Fibroblast of skin of left biceps (primary cell): ENCODE measurements at places on chromosomes 12 and 14.

GRCh38 chr14:60051721-60052221 is 40.0 kb upstream of the PCNX4 start:
- DNase-seq, result peak; percentile 48

GRCh38 chr14:37232907-37233481 is 35.3 kb downstream of the MIPOL1 start:
- peak; percentile 14 for DNase-seq

DNA sequence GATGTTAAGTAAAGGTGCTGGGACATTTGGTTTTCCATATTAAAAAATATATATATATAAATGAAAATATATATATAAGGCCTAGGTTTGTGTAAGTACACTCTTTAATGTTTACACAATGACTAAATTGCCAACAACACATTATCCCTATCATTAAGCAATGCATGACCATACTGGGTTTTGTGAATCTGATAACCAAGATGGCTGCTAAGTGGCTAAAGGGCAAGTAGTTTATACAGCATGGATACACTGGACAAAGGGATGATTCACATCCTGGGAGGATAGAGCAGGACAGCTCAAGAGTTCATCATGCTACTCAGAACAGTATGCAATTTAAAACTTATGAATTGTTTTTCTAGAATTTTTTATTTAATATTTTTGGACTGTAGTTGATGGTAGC is 89.3 kb downstream of the FIGNL2 start:
- DNase-seq, result no peak

GRCh38 chr12:53995378-53996239 is 4.4 kb upstream of the HOXC9 start:
- DNase-seq, result no peak

DNA sequence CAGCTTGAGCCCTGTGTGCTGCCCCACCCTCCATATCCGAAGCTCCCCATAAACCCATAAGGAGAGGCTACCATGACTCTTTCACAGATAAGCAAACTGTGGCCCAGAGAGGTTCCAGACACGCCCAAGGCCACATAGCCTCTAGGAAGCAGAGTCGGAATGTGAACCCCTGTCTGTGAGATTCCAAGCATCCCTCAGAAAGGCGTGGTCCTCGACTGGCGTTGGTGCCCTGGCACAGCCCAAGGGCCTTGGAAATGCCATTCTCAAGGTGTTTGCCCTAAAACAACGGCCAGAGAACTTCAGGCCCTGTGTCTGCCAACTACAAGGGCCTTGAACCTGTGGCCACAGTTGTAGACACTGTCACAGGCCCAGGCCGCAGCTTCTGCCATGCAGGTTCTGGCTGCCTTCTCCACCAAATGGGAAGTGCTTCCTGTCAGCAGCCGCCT is 8.5 kb upstream of the DIO3 start:
- no peak for DNase-seq

DNA sequence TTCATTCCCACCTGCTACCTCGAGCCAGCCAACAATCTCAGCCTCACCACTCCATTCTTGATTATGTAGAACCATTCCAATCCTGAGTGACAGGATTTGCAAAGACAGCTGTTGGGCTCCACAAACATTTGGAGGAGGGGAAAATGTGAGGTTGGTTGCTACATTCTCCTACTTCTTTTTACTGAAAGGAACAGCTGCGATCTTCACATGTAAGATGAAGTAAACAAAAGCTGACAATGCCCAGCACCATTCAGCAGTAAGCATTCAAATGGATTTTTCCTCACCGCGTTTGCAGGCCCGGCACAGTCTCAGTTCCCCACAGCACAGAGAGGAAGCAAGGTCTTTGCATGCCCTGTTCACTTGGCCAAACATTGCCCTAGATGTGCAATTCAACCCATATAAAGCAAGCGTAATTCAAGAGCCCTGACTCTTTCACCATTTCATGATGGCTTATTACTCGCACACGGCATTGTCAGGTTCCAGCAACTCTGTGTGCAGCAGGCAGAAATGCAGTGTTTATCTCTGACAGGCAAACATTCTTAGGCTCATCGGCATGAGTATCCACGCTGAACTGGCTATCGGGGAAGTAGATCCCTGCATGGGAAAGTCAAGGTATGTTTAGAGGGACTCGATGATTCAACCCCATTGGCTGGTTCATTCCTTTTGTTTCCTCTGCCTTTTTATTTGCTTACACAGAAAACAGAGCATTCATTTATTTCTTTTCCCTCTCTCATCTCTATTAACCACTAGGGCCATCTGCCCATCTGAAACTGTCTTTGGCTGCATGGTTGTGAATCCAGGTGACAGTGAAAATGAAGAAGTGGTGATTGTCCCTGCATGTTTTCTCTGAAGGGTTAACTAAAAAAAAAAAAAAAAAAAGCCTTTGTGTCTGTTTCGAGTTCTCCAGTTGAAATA is 236.1 kb upstream of the PLEKHG7 start:
- no peak for DNase-seq

GRCh38 chr14:71119075-71119474 is 211.8 kb downstream of the PCNX1 start:
- DNase-seq, result no peak

DNA sequence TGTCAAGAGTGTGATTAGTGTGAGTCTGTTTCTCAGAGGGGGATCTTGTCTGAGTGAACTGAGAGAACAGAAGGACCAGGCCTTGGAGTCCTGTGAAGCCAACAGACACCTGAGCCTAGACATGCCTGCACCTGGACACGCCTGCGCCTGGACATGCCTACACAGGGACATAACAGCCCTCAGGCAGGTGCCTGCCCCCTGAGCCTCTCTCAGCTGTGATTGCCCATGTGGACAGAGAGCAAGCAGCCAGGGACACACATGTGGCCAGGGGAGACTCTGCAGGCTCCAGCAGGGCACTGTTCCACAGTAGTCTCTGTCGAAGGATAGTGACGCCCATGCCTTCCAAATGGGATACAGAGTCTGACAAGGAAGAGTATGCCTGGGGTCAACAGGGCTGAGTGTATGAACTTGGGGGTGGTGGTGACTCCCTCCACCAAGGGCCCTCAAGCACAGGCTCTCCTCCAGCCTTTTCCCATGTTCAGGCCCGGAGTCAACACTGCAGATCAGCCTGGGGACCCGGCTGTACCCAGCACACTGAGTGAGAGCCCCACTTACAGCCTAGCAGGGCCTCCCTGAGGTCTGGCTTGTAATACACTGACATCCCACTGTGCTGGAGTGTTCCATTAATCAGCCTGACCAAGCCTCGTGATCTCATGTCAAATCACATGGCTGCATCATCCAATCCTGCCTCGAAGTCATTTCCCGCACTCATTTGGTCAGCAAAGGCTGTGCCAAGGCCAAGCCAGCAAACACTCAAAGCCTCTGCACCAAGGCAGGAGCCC is 173.0 kb downstream of the CALM1 start:
- no peak for DNase-seq

GRCh38 chr12:111588010-111588409 is 11.1 kb downstream of the ATXN2 start:
- DNase-seq, result no peak

GRCh38 chr12:56476972-56477432 is 8.6 kb downstream of the SPRYD4 start:
- DNase-seq, result no peak

DNA sequence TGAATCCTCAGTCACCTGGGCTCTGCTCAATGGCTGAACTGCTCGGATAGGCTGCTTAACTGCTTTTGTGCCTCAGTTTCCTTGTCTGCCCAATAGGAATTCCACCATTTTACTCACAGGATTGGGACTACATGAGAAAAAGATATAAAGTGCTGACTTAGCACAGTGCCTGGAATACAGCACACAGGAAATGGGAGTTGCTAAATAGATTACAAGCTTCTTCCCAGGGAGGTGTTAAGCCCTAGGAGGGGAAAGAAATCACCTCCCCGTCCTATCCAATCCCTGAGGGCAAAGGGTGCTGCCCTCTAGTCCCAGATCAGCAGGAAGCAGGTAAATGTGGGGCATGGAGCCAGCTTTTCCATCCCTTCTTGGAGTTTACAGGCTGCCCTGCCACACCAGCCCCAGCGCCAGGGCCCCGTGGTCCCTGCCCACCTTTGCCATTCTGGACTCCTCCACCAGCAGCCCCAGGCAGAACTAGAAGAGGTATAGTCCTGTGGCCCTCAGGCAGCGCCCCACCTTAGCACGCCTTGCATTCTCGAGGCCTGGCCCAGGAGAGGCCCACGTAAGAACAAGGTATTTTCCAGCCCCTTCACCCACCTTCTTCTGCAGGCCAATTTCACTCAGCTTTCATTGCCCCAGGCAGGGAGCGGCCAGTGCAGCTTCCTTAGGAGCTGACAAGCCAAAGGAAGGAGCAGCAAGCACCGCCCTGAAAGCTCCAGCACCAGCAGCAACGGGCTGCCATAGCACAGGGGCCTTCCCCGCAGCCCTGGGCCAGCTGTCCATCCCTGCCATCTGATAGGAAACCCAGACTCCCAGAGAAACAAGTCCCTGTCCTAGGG is 28.8 kb upstream of the RPLP0 start:
- no peak for DNase-seq

DNA sequence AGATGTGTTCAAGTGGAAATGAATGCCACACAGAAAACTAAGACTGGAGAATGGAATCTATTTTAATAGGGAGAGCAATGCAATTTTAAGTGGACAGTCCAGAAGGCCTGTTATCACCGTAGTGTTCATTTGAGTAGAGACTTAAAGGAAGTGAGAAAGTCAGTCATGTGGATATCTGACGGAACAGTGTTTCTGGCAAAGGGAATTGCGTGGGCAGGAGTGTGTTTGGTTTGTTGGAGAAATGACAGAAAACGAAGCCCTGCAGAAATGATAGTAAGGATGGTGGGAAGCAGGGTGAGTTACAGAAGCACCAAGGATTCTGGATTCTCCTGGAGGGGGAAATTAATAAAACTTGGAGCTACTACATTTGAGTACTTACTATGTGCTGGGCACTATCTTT is 776.6 kb downstream of the MED13L start:
- no peak for DNase-seq

- DNase-seq, result no peak
Measured at GRCh38 chr12:119931402-119931801, 54.3 kb upstream of the CIT start.

DNA sequence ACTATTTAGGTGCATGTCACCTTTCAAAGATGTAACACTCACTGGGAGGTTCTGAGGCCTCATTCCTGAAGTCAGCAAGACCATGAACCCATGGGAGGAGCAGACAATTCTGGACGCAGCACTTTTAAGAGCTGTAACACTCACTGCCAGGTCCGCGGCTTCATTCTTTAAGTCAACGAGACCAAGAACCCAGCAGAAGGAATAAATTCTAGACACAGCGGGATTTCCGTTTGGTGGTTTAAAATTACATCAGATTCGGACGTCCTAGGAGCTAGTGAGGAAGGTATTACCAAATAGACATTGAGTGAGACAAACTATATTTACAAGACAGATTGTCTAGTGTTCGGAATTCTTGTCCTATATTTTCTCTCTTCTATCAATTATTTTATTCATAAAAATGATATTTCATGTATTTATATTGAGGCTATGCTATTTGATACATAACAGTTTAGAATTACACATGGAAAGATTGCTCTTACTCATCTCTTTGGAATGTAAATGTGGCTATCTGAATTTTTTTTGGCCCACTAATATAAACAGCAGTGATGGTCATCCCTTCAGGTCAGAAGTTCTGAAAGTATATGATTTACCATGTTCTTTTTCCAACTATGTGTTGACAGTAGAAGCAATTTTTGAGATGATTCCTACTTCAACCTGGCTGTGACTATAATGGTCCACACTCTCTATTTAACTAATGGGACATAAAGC is 1973.0 kb upstream of the FLRT2 start:
- peak; percentile 40 for DNase-seq

- DNase-seq, result no peak
Measured at GRCh38 chr12:44372259-44372658, 503.9 kb downstream of the NELL2 start.

DNA sequence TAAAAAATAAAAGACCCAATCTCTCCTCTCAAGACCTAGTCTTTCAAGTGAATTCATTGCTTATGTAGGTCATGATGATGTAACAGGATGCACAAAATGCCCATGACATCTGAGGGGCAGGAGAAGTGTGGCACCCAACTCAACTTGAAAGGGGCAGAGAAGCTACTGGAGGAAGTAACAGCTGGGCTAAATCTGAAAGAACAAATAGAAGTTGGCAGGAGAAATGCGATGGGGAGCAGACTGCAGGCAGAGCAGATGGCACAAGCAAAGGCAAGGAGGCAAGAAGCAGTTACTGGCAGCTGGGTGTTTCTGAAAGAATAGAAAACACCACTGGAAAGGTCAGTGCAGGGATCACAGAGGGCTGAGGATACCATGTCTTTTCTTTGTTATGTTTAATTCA is 14.6 kb downstream of the SLC38A4 start:
- DNase-seq, result no peak

- DNase-seq, result peak; percentile 6
Measured at GRCh38 chr14:53715193-53715721, 241.4 kb downstream of the BMP4 start.

DNA sequence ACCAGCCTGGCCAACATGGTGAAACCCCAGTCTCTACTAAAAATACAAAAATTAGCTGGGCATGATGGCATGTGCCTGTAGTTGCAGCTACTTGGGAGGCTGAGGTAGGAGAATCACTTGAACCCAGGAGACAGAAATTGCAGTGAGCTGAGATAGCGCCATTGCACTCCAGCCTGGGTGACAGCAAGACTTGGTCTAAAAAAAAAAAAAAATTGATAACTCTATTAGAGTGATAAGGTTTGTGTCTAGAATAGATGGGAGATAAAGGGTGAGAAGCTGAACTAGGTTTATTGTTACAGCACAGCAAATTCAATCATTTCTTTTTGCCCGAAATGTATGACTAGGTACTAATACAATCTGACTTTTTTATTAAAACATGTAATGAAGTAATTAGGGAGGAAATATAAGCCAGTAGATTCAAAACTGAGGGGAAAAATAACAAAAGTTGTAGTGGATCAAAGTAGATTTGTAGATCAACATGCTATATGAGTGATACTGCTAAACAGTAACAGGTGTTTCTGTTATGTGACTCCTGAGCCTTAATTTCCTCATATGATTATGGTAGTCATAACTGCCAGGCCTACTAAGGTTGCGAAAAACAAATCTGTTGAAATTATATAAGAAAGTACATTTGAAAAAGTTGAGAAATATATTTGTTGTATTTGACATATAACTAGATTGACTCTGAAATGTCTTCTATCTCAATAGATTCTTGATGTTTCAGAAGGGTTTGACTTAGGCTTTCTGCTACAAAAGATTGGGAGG is 83.6 kb downstream of the WNK1 start:
- DNase-seq, result no peak

GRCh38 chr12:65099182-65099581 is 21.9 kb downstream of the WIF1 start:
- no peak for DNase-seq

DNA sequence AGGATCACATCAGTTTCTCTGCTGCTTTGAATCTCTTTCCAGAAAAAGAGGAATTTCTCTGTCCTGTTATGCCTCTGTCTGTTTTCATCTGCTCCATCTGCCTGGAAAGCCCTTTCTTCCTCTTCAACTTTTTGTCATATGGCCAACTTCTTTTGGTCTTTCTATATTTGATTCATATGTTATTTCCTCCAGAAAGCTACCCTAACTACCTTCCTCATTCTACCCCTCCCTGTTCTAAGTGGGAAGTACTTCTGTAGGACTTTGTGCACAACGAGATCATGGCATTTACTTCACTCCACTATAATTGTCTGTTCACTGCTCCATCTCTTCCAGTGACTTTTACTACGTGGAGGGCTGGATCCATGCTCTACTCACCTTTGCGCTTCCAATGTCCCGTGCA is 5.9 kb downstream of the CLEC4D start:
- no peak for DNase-seq

- no peak for DNase-seq
Measured at GRCh38 chr12:31655792-31656191, 3.7 kb upstream of the ETFBKMT start.

GRCh38 chr12:129854591-129854990 is 49.2 kb downstream of the TMEM132D start:
- DNase-seq, result no peak
